ENCODE measurements at places on chromosomes 16 and 17. TPM values are rescaled to one million over a fixed set of nuclear protein-coding genes. Genes with fewer than 3 reads are reported as not detected.

DNA sequence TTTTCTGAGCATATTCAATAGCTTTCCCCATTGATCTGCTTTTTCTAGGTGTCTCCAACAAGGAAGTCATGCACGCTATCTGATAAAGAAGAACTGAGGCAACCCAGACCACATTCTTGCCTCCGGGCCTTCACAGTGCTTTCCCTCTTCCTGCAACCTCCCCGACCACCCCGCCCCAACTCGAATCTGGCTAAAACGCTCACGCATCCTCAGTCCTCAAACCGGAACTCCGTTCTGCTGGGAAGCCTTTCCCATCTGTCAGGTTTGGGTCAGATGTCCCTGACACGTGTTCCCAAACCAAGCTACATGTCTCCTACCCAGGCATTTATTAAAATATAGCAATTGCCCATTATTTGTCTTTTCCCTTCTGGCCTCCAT lies 112.7 kb downstream of the VPS53 start:
- no peak for DNase-seq

DNA sequence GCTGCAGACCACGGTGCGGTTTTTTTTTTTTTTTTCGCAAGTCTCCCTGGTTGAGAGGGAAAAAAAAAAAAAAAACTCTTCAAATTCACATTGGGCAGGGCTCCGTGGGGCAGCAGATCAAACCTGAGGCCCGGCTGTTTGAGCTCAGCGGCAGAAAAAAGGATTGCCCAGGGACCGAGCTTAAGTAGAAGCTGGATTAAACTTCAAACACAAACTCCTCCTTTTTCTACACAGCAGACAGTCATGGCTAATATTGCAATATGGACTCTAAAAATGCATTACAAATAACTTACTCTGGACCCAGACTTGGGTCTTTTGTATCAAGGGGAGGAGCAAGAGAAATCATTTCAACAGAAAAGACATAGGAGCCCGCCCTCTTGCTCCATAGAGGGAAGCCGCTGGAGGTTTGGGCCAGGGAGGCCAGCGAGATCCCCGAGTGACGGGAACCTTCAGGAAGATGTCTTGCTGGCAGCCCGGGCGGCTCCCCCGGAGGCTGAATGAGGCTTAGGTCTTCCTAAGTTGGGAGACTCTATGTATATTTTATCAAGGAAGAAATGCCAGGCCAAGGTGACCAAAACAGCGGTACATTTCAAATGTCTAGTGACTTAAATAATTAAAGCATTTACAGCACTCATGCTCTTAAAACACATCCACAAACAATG lies 167.7 kb downstream of the ZNF423 start:
- no peak for DNase-seq

DNA sequence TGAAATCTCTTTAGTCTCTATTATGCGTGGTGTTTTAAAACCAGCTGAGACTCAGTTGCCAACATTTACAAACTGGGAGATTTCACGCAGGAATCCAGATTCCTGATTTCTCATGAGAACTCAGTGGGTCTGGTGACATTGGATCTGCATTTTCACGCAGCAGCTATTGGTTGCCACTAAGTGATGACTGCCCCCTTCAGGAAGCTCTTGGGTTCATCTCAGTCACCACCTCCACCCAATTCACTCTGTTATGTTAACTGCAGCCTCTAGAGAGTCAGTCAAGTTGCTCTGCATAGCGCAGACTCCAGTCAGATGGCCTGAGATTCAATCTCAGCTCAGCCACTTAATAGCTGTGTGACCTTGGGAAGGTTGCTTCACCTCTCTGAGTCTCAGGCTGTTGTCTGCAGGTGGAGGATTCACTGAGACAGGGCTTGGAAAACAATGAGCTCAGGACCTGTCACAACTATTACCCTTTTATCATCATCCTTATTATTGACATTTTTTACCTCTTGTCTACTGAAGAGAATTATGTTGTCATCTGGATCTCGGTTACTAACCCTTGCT lies 6.4 kb downstream of the SHISA9 start:
- DNase-seq, result peak; percentile 37

GRCh38 chr16:67241008-67241900 lies 6.0 kb downstream of the FHOD1 start:
- DNase-seq, result peak; percentile 91

DNA sequence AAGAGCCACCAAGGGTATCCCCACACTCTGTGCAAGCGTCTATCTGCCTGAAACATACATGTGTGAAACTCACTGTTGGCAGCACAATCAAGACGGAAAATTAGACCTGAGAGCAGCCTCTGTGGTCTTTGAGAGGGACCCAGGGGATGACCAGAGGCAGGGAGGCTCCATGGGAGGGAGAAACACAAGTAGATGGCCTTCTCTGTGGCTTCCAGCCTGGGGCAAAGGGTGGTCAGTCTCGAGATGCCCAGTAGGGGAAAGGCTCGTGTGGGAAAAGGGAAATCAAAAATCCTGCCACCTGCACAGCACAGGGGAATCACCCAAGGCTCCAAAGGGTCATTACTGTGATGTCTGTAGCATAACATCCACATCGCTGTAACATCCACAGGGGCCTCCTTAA lies 823.3 kb downstream of the KCNJ18 start:
- no peak for DNase-seq

DNA sequence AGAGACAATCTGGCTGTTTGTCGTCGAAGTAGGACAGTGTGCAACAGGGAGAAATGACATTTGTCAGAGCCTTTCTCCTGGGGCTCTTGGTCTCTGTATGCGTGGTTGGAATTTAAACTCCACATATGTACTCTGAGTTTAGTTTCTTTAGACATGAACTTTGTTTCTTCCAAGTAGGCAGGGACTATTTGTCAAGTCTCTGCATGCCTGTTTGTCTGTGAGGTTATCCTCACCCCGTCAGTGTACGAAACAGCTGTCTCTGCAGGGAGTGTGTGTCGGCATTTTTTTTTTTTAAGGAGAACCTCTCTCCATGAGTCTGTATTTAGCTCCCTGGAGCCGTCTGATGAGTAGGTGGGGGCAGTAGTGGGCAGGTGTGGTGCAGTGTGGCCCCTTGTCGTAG lies 29.7 kb downstream of the NDEL1 start:
- peak; percentile 53 for DNase-seq

Gene MYH8
- 0.11 TPM for total RNA-seq

Gene CCT6B
- 2.0 TPM for total RNA-seq

All from LHCN-M2 (cell line).